ENCODE measurements at places on chromosomes 16 and 17.

- DNase-seq, result no peak
Observed at GRCh38 chr16:56520251-56520577, 390 bp upstream of the BBS2 start.

DNA sequence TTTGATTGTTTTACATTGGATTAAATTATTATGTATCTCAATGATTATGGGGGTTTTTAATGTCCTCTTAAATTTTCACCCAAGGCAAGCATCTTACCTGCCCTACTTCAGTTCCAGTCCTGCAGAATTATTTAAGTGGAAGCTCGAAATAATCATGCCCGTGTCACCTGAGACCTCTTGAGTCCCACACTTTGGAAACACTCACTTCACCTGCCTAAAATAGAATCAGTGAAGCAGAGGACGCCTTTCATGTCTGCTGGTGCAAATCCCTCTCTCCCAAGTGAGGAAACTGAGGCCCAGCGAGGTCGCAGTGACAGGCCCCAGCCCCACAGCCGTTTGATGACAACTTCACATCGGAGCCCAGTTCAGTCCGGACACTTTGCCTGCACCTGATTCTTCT is 284.6 kb downstream of the C16orf95 start:
- DNase-seq, result no peak

GRCh38 chr17:29341726-29342125 is 47.8 kb upstream of the NUFIP2 start:
- DNase-seq, result no peak

GRCh38 chr16:46612121-46612520 is 9.1 kb downstream of the SHCBP1 start:
- DNase-seq, result no peak

DNA sequence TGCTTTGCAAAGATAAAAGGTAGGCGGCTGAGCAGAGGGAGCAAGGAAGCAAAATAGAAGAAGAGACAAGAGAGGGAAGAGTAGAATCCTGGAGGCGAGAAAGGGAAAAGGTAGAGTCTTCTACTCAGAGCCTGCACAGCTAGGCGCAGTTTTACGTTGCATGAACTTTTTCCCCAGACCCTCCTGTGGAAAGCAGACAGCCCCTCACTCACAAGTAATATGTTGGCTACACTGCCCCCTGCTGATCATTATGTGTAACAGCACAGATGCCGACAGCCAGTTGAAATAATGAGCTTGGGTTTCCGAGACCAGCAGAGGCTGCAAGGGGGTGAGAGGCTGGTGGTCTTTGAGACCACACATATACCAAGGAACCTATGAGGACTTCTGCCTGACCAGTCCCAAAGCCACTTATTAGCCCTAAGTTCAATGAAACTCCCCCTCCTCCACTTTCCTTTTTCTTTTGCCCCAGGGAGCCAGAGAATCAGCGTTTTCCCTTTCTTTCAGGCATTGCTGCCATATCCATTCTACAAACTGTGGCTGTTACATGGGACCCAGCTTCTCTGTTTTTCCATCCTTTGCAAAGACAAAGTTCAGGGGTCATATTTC is 22.5 kb upstream of the CMTR2 start:
- no peak for DNase-seq

DNA sequence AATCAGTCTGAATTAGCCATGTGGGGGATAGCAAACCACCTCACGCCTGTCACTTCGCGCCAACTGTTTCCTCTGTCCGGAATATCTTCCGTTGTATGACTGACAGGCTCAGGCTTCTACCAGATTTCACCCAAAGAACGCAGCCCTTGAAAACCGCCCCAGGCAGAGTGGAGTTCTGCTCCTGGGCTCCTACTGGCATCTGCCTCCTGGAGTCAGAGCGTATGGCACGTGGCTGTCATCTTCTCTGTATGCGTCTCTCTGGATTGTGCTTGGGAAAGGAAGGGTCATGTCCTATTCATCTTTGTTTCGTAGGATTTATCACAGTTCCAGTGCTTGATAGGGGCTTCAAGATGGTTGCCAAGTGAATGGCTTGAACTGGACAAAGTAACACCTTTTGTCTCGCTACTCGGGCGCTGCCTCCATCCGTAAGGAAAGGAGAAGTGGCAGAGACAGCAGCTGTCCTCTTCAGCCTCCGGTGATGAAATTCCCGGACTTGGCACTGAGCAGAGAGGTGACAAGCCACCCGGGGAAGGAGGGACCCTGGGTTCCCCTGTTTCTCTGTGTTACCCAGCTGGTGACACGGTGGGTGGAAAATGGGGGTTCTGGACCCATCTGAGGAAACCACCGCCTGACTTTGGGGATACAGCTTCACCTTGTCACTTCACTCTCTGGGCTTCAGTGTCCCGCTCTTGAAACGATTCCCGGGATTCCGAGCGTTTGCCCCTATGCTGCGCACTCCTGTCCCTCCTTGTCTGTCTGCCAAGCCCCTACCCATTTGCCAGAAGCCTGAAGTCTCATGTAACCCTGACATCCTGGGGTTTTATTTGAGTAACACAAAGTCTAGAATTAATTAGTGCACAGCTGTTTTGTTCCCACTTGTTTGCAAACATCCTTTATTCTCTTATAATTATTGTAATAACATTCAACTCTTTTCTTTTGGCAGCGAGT is 13.9 kb downstream of the KIAA0513 start:
- no peak for DNase-seq

DNA sequence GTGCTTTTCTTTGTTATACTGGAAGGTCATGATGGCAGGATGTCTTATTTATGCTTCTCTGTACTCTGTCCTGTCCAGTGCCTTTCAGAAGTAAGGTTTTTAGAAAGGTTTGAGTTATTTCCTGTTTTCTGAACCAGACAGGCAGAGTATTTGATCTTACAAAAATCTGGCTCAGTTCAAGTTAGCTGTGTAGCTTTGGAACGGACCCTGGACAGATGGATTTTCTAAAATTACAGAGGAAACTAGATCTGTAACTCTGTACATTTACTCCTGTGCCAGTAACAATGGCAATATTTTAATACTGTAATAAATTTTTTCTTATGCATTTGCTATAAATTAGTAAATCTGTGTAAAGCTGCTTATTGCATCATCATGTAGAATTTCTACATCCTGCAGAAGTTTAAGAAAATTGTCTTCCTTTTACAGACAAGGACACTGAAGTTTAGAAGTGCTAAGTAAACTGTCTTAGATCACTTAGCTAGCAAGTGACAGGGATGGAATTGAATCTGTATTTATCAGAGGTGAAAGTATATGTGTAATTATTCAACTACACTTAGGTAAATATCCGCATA is 347.6 kb downstream of the WWOX start:
- no peak for DNase-seq

DNA sequence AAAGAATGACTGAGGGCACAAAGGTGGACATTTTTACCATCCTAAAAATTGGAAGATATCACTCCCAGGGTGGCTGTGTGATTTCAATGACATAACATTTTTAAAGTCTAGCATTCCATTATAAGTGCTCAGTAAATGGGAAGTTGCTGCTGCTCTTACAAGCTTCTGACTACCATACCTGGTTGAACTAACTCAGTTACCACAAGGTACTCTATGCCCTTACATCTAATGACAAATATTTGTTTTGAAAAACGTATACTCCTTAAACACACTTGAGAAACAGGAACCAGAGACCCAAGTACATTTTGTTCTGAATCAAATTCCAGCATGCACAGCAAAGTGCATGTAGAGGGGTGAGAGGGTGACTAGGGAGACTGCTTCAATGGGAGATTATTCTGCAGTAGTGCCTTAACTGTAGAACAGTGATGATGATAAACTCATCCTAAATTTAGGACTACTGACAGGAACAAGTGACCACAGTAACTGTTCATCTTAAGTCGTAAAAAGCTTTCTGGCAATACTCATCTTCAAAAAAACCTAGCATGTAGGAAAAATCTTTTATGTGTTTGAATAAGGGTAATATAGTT is 83.5 kb downstream of the KANSL1 start:
- no peak for DNase-seq

- no peak for DNase-seq
Observed at GRCh38 chr16:81651758-81652718, 127.1 kb upstream of the PLCG2 start.

DNA sequence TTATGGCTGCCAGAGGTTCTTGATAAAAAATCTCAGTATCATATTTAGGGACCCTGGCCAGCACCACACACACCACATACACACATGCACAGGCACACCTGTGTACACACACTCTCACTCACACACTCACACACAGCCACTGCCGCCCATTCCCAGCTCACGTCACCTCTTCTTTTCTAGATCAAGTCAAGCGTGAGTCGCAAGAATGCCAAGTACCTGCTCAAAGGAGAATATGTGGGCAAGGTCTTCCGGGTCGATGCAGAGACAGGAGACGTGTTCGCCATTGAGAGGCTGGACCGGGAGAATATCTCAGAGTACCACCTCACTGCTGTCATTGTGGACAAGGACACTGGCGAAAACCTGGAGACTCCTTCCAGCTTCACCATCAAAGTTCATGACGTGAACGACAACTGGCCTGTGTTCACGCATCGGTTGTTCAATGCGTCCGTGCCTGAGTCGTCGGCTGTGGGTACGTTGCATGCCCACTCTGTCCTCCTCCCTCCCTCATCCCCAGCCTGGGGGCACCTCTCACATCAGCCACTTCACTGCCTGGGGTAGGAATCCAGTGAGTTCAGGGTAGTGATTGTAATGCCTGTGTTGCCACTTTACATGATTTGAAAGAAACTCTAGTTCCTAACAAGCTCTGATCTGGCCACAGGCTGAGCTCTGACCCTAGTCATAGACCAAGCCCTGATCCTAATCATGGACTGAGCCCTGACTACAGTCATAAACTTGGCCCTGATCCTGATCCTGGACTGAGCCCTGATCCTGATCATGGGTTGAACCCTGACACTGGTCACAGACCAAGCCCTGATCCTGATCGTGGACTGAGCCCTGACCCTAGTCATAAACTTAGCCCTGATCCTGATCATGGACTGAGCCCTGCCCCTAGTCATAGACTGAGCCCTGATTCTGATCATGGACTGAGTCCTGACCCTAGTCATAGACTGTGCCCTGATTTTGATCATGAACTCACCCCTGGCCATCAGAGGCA is 20.4 kb downstream of the CDH5 start:
- peak; percentile 40 for DNase-seq

DNA sequence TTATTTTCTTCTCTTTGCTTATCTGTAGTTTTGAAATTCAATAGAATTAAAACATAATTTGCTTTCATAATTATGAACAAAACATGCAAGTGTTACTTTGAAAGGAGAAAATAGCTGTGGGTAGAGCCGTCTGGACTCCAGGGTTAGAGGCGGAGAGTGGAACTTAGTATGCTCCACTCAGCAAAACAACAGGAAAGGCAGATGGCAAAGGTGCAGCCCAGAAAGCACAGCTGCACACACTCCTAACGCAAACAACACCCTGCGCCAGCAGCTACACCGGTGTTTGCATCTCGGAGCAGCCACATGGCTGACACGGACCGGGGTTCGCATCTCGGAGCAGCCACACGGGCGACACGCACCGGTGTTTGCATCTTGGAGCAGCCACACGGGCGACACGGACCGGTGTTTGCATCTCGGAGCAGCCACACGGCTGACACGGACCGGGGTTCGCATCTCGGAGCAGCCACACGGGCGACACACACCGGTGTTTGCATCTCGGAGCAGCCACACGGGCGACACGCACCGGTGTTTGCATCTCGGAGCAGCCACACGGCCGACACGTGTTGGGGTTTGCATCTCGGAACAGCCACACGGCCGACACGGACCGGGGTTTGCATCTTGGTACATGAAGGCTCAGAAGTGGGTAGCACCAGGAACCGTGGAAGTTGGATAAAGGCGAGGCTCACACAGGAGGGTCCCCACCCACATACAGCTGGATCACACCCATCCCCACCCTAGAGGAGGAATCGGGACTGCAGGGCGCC is 12.2 kb upstream of the CAPN15 start:
- DNase-seq, result no peak

DNA sequence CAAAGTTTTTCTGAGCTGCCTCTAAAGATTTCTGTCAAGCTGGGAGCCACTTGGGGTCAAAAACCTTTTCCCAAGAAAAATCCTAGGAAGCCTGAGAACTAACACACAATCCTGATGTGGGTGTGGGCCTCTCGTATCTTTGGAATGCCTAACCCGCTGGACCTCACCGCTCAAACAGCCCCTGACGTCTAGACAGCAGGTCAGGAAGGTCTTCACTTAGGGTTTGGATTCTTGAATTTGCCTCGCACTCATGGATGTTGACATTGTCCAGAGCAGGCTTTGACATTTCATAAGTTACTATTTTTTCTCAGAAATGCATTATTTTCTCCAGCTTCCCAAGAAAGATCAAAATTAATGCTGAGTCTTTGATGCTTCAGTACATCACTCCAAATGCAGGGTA is 18.9 kb downstream of the TEX2 start:
- DNase-seq, result no peak

GRCh38 chr16:50269769-50270509 is 3.6 kb downstream of the ADCY7 start:
- peak; percentile 36 for DNase-seq

DNA sequence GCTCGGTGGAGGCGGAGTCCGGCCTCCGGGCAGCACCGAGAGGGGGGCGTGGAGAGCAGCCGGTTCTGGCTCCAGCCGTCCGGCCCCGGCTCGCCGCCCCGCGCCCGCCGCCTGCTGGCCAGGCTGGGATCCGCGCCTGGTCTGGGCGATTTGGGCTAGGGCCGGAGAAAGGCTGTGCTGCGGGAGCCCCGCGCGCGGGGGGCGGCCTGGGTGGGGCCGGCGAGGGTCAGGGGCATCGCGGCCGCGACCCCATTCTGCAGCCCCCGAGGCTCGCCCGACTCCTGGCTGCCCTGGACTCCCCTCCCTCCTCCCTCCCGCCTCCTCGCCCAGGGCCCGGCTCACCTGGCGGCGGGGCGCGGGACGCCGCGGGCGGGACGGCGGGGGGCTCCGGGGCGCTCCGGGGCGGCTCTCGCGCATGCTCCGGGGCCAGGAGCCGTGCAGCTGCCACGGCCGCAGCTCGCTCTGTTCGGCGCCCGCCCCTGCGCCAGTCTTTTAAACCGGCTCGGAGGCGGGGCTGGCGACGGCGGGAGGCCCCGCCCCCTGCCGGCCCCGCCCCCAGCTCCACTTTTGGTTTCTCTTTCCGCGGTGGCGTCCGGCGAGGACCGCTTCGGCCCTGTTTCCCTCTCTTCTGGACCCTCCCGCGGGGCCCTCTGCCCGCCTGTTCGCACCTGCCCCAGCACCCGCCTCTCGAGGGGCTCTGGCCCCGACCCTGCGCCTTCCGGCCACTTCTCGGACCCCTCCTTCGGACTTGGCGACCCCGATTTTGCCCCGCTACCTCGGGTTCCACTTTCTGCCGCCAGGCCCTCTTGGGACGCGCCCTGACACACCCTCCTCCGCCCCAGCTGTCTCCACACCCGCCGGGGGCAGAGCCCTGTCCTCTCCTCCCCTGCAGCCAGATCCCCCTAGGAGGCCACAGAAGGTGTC is at the start of gene SOCS1:
Gene SOCS1, minus strand, starts transcription at position 468 of the 924 bp plus-strand sequence. CDS start 726 bp downstream, outside the sequence.
- DNase-seq, result peak; percentile 92

- no peak for DNase-seq
Observed at GRCh38 chr17:15654886-15655561, 29.1 kb downstream of the TRIM16 start.

- DNase-seq, result no peak
Observed at GRCh38 chr16:23847948-23848347, 12.2 kb downstream of the PRKCB start.

GRCh38 chr17:7174603-7175326 is 4.4 kb downstream of the ASGR1 start:
- DNase-seq, result no peak

All from Peyer's patch (tissue), 4 donors.